Activated naive CD8-positive, alpha-beta T cell treated with anti-CD3 and anti-CD28 coated beads, Interleukin-2, amount 50 U/mL, for 24 hours (primary cell): ENCODE measurements at places on chromosomes 1 and 21.

GRCh38 chr21:17780539-17780938 is 38.6 kb downstream of the C21orf91 start:
- no peak for DNase-seq

GRCh38 chr1:100130552-100131077 is 2.1 kb downstream of the SASS6 start:
- DNase-seq, result no peak

DNA sequence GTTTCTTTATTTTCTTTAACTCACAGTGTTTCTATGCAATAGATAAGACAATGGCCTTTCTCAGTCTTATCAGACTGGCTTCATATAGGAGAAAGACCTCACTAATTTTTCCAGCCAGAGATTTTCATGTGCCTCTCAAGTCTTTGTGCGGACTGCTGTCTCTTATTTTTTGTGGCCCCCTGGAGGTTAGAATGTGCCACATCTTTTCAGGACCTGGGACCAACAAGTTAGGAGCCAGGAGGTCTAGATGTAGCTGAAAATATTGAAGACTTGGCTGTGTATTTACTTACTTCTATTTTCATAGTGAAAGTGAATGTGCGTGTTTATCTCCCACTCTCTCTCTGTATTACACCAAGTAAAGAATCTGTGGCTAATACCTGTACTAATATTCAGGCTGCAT is 42.1 kb upstream of the CFHR3 start:
- DNase-seq, result no peak

DNA sequence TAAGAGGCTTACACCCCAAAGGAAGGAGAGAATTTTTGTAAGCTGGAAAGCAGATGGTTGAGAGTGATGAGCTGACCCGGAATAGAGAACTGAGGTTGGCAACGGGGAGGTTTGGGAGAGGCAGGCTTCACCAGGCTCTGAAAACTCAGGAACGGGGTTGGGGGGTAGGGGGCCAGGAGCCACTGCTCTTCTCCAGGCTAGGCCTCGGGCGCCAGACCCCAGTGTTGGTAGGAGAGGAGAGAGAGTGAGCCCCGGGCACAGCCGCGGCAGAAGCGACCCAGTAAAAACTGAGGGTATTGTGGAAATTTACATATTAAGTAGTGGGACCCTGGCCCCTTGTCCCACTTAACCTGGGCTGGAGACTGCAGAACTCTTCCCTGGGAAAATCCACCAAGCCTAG is 45.7 kb downstream of the GPR161 start:
- no peak for DNase-seq

DNA sequence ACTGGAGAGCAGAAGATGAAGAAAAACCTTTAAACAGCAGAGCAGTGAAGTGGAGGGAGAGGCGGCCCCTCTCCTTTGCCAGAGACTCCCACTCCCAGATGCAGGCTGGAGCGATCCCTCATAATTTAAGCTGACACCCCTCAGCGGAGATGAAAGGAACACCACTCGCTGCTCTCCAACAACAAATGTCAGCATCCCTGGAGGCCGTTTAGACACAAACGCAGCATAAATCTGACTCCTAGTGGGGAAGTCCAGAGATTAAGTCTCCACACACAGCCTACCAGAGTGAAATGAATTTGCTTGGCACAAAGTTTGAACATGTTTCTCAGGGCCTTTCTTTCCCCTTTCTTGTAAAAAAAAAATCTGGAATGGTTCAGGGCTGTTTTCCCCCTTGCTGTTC is 137.8 kb downstream of the LMX1A start:
- no peak for DNase-seq

GRCh38 chr21:42346866-42347600 is 3.8 kb downstream of the TFF2 start:
- no peak for DNase-seq

- DNase-seq, result no peak
These were observed 7.3 kb upstream of the BARHL2 start for GRCh38 chr1:90724361-90724760.

GRCh38 chr1:232142403-232143314 is 487.3 kb downstream of the SIPA1L2 start:
- DNase-seq, result no peak

- no peak for DNase-seq
These were observed 212.0 kb upstream of the BEND5 start for GRCh38 chr1:48988633-48989197.

- no peak for DNase-seq
These were observed 498.0 kb downstream of the MATN1 start for GRCh38 chr1:30225357-30225756.

DNA sequence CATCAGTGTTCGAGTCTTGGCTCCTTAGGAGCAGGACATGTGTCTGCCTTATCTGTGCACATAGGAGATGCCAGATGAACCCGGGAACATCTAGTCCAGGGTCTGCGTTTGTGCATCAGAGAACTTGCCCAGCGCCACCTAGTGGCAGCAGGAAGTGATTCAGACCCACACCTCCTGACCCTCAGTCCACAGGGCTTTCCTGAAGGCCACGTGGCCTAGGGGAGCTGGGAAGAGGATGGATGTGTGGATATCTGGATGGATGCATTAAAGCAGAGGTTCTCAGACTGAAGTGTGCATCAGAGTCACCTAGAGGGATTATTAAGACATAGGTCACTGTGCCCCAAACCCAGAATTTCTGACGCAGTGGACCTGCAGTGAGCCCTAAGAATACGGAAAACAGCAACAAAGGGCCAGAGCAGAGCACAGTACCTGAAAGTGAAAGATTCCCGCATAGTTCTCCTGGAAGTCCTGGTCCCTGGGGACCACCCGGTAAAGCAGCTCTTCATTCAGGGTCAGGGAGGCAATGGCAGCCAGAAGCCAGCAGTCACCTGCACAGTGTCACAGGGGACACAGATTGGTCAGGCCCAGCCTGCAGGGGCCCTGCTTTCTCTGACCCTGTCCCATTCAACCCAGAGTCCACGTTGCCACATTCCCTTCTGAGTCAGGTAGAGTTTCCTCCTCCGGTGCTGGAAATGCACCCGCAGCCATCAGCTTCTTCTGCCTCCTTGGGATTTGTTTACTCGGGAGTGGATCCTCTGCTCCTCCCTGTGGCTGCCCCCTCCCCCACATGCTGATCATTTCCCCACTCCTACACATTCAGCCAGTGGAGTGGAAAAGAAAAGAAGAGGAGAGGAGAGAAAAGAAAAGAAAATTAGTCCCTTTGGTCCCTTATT is 37.0 kb downstream of the CAPN8 start:
- DNase-seq, result peak; percentile 62

DNA sequence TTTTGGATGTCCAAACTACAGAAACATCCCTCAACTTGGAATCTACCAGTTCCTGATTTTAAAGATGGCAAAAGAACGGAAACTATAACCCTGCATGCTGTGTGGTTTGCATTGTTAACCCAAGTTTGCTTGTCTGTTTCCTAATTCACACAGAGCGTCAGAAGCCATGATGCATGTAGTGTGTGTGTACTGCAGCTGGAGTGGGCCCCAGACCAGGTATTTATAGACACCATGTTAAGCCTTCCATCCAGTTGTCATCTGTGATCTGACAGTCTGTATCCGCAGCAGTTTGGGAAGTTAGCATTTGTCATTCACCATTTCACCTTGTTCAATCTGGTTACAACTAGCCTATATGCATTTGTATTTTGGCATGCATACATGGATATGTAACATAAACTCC is 27.7 kb upstream of the PLEKHM2 start:
- no peak for DNase-seq

DNA sequence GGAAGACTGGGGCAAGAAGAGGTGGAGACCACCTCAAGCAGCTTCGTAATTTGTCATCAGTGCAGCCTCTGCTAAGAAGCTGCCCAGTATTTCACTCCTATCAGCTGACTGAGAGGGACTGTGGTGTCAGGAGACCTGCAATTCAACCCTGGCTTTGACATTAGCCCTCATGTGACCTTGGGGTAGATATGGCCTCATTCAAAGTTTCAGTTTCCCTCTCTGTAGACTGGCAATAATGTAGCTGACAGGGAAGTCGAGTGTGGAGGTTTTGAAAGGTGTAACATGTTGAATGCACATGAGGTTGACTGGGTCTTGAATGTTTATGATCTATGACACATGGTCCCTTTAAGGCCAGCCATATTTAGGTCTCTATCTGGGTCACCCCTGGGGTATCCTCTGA is 2.2 kb upstream of the SPRR4 start:
- DNase-seq, result no peak

DNA sequence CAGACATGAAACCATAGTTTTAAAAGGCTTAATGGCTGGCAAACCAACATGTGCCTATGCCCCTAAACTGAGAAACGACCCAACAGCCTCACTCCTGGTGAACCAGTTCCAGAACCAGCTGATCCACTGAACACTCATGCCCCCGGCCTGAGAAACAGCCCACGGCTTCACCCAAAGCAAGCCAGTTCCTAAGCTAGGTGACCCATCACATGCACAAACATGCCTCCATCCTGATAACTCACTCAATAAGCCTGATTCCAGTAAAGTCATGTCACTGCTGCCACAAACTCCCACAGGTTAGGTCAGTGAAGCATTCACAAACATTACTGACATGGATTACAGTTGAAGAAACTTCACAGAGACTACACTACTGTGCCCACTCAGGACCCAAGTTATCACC is 161.6 kb downstream of the USH2A start:
- no peak for DNase-seq

DNA sequence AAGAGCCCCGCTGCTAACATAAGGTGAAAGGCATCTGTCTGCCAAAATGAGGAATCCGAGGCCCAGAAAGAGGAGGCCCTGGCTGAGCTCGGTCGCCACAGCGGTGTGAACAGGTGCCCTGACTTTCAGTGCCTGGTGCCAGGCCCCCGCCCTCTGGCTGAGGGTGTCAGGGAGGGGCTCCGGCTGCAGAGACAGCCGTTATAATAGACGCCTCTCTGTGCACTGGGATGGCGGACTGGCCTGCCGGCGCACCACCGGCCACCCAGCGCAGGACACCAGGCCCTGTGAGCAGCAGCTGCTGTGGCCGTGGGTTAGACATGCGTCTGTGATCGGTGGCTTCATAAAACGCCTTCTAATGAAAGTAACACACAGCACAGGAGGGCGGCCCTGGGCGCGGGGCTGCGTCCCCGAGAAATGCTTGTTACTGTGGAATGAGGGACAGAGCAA is 51.4 kb upstream of the ACTRT2 start:
- DNase-seq, result no peak

DNA sequence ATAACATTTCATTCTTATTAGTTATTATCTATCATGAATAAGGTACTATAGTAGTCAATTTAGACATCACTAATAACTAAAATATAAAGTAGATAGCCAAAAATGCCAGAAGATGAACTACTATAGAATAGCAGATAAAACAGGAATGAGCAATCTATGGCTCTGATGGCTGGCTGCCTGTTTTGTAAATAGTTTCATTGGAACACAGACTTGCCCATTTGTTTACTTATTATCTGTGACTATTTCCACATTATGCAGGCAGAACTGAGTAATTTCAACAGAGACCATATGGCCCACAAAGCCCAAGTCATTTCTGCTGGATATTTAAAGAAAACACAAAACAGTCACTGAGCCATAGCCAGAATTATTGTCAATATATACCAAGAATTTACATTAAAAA is 222.1 kb downstream of the COL24A1 start:
- no peak for DNase-seq

DNA sequence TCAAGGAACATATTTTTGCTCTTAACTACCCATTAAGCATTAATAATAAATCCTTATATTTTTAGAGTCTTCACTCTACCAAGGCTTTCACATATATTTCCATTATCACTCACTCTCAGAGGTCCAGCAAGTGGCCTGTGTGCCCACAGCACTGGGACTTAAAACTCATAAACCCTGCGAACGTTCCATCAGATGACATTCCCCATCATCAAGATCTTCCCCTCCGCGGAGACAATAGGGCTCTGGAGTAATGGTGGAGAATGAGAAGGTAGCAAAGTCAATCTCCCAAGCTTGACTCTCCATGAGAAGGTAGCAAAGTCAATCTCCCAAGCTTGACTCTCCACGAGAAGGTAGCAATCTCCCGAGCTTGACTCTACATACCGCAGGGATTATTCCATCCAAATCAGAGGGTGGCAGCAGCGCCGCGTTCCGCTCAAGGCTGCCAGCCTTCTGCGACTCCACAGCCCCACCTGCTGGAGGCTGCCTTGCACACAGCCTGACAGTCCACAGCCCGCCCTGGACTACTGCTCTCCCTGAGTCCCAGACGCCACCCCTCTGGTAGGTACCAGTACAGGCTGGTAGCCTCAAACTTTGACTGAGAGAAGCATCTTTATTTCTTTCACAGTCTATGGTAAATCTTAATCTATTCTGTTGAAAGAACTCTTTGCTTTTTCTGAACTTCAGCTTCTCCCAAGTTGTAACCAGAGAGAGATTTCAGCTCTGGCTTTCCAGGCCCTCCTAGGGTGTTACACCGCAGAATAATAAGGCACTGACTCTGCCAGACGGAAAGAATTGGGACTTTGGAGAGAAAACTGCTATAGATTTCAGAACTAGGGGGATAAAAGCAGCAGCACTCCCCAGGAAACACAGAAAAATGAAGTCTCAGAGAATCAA is 26.4 kb upstream of the CTTNBP2NL start:
- peak; percentile 90 for DNase-seq

- no peak for DNase-seq
These were observed 5.0 kb downstream of the TAS1R2 start for GRCh38 chr1:18854331-18855025.

GRCh38 chr1:40986328-40986783 is 6.9 kb downstream of the CTPS1 start:
- DNase-seq, result no peak
